COR-L47 (cell line): ENCODE measurements at places on chromosomes 2 and 18.

- DNase-seq, result no peak
Measured at GRCh38 chr2:39607538-39608262, 58.0 kb upstream of the TMEM178A start.

- DNase-seq, result no peak
Measured at GRCh38 chr2:205903549-205904129, 182.3 kb downstream of the INO80D start.

DNA sequence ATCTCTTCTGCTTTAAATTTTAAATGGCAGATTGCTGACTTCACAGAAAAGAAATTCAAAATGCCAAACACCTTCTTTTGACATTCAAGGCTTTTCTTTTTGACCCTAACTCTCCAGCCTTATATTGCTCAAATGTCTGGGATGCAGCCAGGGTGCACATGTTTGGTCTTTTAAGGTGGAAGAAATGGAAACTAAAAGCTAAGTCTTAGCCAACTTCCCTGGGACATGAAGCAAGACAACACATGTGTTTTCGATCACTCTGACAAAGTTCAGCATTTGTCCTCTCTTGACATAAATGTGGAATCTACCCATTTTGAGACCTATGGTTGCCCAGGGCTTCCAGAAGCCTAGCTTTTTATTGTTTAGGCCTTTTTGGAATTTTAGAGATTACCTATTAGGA lies 161.6 kb downstream of the RDH14 start:
- no peak for DNase-seq

DNA sequence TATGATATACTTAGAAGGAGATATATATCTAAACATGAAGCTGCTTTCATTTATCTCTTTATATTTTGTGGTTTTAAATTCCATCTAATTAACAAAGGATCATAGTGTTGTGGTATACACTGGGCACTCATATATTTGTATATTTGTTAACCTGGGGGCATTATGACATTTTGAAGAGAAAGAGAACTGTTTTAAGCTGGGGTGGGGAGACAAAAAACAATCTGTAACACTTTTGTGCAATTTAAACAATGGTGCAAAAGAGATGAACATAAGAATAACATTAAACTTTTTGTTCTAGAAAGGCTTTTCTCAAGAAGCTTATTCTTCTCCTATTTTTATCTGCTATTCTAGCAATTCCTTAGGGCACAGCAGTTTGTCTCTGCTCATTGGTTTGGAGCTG lies 842.0 kb upstream of the CDH2 start:
- DNase-seq, result no peak

GRCh38 chr2:165624470-165624800 lies 154.9 kb downstream of the CSRNP3 start:
- no peak for DNase-seq

- DNase-seq, result no peak
Measured at GRCh38 chr18:62863579-62864001, 148.2 kb downstream of the PHLPP1 start.

DNA sequence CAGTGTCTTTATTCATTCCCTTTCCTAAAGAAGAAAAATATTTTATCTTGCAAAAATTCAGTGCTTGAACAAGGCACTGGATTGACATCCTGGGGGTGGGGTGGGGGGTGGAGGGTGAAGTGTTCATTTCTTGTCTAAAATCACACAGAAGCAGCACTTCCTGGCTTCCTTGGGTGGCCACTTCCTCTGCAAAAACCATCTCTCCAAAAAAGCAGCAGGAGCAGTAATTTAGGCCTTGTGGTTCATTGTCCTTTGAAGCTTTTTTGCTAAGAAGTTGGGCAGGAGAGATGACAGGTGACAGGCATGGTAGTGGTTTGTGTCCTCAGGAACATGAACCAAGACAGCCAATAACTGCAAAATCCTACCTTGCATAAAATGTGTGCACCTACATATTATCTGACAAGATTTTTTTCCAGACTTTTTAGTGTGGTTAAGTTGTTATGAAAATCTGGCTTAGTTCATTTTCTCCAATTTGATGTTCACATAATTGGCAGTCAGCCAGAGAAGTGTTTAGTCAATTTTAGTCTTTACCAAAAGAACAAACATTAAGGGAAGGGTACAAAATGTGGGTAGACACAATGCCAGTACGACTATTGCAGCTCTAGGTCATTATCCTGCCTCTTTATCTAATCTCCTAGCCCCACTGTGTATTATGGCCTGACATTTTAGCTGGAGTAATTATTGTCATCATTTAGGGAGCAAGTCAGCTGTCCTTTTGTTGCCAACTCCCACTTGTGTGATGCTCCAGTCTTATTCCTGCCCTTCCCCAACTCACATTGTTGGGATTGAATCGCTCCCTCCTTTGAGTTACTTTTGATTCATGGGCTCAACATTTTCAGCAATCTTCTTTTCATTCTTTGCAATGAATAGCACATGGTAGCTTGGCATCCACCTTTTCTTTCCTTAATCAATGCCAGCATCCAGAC lies 177.2 kb downstream of the MYO3B start:
- DNase-seq, result peak; percentile 90

DNA sequence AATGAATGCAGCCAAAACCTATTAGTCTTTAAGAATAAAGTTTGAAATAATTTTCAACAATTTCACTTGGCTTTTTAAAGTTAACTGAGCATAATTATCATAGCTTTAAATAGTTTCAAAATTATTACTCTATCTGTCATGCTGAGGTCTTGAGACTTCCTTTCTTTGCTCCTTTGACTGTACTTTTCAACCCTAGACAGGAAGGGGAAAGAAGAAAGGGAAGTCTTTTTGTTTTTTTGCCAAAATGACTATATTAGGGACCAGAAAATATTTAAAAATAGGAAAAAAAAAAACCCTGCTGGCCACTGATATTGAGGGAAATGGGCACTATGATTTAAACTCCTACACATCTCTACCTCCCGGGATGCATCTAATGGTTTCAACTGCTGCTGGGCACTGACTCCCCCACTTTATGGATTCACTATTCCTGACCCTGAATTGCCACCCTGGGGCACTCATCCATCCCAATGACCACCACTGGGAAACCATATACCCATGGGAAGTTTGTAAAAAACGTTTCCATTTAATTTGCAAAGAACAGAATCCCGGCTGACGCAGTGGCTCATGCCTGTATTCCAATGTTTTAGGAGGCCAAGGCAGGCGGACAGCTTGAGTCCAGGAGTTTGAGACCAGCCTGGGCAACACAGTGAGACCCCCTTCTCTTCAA lies 50.5 kb downstream of the GAREM1 start:
- DNase-seq, result no peak

GRCh38 chr2:26970244-26970927 lies at the start of gene MAPRE3:
Gene MAPRE3, plus strand, starts transcription at chr2:26970637. Its CDS starts 51,582 bp downstream, at chr2:27022219.
- DNase-seq, result peak; percentile 97

- no peak for DNase-seq
Measured at GRCh38 chr2:142236181-142236580, 105.4 kb upstream of the LRP1B start.

- DNase-seq, result no peak
Measured at GRCh38 chr18:27838225-27838624, 338.7 kb downstream of the CDH2 start.

DNA sequence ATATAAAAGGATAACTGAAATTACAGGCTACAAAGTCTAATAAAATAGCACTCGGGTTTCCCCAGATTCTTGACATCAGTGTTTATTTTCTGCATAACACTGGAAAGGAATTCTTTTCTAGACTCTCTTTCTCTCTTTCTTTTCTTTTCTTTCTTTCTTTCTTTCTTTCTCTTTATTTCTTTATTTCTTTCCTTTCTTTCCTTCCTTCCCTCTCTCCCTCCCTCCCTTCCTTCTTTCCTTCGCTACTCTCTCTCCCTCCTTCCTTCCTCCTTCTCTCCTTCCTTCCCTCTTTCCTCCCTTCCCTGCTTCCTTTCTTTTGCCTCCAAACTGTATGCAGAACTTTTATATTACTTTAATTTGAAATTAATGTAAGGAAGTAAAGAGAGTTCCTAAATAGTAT lies 64.5 kb upstream of the GPR45 start:
- DNase-seq, result no peak

GRCh38 chr2:10007435-10007834 lies 35.9 kb upstream of the KLF11 start:
- no peak for DNase-seq

DNA sequence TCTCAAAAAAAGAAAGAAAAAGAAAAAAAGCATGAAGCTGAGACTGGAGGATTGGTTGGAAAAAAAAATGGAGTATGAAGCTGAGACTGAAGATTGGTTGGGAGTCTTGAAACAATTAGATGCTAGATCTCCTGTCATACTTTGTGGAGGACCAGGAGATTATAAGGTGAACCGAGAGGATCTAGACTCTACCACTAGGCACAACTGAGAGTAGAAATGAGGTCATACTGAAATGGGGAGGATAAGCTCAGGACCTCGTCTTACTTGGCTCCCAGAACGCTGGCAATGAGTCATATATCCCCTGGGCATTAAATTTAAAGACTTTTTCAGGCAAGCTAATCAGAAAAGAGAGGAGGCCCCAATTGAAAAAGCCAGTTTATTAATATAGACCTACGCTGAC lies 3.3 kb upstream of the ORC2 start:
- DNase-seq, result no peak

GRCh38 chr2:11482473-11483035 lies 16.6 kb upstream of the E2F6 start:
- no peak for DNase-seq

DNA sequence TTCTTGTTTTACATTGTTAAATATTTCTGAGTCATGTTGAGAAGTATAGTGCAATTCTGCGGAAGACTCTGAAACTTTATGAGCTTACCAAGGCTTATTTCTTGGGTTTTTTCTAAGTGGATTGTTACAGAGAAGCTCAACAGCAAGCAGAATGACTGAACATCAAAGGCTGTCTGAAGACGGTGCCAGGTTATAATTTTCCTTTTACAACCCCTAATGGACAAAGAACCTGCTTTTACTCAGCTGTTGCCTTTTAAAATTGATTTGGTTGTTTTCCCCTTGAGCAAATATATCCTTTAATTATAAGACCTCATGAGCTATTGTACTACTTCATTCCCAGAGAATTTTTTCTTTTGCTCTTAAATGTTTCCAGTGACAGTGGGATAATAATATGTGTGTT lies 41.6 kb downstream of the LAMA3 start:
- DNase-seq, result peak; percentile 57

DNA sequence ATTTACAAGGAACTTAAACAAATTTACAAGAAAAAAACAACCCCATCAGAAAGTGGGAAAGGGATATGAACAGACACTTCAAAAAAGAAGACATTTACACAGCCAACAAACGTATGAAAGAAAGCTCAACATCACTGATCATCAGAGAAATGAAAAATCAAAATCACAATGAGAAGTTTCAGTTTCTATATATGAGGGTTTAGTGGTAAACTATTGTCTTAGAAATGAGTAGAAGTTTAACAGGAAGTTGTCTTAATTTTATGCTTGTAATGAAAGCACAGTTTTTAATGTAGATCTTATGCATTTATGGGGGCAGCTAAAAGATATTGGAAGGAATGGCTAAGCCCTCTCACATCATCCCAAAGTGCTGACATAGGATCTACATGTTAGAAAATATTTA lies 325.4 kb downstream of the ERBB4 start:
- DNase-seq, result no peak

- DNase-seq, result peak; percentile 42
Measured at GRCh38 chr2:108615480-108616090, 81.3 kb downstream of the LIMS1 start.

DNA sequence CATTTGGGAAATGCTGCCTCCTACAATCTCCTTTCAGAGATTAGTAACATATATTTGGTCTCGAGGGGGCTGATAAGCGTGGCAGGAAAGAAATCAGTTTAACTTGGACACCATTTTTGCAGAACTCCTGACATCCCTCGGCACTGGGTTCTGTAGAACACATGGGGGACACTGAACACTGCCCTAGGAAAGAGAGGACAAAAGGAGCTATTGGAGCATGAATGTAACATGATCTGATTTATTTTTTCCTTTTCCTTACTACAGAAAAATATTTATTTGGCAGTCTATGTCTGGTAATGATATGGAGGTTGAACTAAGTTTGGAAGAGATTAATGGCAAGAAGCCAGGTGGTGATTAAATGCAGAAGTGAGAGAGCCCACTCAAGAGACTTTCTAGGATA lies 153.8 kb downstream of the AFF3 start:
- DNase-seq, result no peak

- no peak for DNase-seq
Measured at GRCh38 chr2:43223521-43224001, 2.8 kb downstream of the ZFP36L2 start.

DNA sequence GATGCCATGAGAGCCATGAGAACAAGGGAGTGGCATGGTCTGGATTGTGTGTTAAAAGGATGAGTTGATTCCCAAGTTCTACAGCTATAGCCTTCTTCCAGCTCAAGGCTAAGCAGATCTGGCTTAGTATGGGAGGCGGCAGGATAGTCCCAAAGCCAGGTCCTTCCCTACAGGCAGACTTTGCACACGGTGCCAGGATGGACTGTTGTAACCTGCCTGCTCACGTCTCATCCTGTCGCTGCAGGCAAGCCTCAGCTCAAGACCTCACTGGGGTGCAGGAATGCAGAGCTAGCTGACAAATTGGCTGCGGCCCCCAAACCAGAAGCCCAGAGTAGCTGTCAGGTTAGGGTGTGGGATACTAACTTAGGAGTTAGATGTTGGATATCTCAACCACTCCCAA lies 28.8 kb upstream of the IGFBP5 start:
- DNase-seq, result no peak

DNA sequence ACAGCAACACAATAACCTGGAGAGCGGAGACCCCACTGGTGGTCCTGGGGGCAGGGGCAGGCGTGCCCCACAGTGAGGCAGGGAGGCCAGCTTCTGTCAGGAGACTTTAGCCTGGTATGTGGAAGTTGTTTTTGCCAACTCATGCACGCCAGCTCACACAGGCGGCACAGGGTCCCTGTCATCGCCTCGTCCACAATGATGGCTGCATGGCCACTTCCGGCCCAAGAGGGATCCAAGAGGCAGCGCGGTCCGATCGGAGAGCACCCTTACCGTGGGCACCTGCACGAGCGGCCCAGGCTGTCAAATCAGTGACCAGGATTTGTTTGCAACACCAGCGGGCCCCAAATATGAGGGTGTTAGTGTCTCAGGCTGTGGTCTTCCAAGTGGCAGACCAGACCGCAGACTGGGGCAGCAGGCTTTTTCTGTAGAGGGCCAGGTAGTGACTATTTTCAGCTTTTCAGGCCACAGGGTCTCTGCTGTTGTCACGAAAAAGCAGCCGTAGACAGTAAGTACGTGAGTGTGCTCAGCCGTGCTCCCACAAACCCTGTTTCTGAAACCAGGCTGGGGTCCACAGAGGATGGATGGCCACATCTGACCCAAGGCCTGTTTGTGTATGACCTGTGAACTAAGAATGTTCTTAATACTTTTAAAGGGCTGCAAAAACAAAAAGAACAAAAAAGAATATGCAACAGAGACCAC lies 21.2 kb downstream of the SNED1 start:
- no peak for DNase-seq

- no peak for DNase-seq
Measured at GRCh38 chr2:97868986-97869721, 126.6 kb downstream of the TMEM131 start.

DNA sequence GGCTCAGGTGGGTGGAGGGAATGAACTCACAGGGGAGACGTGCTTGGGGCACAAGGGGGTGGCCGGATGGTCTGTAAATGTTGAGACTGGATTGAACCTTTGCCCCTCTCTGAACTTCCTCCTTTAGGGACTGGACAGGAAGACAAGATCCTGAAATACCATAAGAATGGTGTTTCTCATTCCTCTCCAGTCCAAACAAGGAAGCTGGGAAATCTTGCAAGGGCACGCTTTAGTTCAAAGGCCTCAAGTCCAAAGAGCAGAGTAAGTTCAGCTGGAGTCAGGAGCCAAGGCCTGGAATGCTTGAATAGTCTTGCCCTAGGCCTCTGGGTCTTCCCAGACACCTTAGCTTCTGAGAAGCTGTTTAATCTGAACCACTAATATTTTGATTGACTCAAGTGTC lies 52.4 kb upstream of the SIX3 start:
- no peak for DNase-seq
